ACHN (cell line): ENCODE measurements at places on chromosomes 16 and 17.

DNA sequence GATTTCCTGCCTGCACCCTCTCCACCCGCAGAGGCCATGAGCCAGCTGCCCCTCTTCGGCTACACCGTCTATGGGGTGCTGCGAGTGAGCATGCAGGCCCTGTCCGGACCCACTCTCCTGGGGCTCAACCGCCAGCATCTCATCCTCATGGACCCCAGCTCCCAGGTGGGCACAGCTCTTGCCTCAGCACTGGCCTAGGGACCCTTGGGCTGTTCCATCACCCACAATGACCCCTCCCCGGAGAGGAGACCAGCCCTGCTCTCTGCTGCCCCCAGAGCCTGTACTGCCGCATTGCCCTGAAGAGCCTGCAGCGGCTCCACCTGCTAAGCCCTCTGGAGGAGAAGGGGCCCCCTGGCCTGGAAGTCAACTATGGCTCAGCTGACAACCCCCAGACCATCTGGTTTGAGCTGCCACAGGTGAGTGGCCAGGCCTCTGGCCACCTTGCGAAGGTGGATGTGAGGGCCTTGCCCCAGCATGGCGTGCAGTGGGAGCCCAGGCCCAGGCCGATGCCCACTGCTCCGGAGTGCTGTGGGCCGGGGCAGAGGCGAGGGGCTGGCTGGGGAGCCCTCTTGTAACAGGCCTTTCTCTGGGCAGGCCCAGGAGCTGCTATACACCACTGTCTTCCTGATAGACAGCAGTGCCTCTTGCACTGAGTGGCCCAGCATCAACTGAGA, 7.3 kb upstream of the SMIM5 start:
- peak; percentile 50 for DNase-seq

DNA sequence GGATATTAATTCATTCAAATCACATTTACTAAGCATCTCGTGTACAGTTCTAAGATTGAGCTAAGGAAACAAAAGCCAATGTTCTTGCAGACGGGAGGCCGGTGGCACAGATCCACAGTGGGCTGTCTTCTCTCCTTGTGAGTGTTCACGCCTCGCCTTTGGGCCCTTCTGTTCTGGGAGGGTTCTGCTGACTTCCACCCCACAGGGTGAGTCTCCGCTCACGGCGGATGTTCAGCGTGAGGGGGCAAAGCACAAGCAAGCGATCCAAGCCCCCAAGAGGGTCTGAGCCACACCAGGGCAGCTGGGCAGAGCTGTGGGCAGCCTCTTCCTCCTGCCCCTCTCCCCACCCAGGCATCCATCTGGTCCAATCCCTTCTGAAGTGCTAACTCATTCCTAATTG, 84.3 kb upstream of the DOC2B start:
- DNase-seq: no peak

- peak; percentile 7 for DNase-seq
Measured at GRCh38 chr17:28145348-28145747, 102.9 kb downstream of the NLK start.

DNA sequence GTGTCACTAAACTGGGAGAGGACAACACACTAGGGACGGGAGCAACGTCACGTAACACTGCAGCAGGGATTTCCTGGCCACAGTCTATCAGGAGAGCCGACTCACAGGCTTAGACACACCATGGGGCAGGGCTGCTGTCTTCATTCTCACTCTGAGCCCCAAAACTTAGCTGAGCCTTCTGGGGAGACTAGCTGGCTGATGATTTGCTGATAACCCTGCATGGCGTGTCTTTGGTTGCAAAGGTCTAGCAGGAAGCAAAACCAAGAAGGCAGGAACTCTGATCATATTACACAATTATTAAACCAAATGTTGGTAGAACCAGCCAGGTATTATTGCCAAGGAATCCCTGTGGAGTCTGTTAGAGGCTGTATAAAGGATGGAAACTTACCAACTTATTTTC, 345.0 kb downstream of the SLC39A11 start:
- no peak for DNase-seq

- DNase-seq: no peak
Measured at GRCh38 chr16:50425648-50426047, 56.9 kb upstream of the BRD7 start.

- DNase-seq: no peak
Measured at GRCh38 chr17:48779421-48779820, 37.6 kb downstream of the TTLL6 start.

DNA sequence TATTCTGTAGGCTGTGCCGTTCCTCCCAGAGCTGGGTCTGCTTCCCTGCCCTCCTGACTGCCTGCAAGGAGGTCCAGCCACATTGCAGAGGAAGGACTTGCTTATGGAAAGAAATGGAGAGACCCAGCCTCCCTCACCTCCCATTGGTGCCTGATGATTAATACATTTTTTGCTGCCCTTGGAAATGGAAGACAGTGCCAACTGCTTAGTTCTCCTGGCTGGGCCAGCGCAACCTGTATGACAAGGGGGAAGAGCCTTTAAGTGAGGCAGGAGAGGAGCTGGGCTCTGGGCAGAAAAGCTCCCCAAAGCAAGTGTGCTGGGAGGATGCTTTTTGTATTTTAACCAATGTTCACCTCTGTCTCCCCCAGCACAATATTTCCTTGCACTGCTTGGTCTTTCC, 238.5 kb downstream of the SOX9 start:
- no peak for DNase-seq

DNA sequence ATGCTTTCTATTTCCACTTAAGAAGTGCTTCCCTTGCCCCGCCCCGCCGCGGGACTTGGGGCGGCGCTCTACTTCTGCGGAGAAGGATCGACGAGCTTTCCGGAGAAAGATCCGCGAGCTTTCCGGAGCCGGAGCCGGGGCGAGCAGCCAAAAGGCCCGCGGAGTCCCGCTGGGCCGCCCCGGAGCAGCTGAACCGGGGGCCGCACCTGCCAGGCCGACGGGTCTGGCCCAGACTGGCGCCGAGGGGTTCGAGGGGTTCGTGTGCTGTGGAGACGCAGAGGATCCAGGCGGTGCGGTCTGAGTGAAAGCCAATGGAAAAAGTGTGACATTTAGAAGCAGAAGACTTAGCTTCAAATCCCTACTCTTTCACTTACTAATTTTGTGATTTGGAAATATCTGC, 50.8 kb downstream of the TBC1D26 start:
- DNase-seq: no peak

DNA sequence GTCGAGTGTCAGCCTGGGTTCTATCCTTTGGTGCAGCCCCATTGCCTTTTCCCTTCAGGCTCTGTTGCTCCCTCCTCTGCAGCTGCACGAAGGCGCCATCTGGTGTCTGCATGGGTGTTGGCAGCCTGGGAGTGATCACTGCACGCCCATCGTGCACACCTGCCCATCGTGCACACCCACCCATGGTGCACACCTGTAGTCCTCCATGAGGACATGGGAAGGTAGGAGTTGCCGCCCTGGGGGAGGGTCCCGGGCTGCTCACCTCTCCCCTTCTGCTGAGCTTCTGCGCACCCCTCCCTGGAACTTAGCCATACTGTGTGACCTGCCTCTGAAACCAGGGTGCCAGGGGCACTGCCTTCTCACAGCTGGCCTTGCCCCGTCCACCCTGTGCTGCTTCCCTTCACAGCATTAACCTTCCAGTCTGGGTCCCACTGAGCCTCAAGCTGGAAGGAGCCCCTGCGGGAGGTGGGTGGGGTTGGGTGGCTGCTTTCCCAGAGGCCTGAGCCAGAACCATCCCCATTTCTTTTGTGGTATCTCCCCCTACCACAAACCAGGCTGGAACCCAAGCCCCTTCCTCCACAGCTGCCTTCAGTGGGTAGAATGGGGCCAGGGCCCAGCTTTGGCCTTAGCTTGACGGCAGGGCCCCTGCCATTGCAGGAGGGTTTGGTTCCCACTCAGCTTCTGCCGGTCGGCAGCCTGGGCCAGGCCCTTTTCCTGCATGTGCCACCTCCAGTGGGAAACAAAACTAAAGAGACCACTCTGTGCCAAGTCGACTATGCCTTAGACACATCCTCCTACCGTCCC, 2.9 kb downstream of the CTRL start:
- peak; percentile 80 for DNase-seq

- DNase-seq: no peak
Measured at GRCh38 chr17:75249564-75249963, 11.8 kb downstream of the GGA3 start.

- DNase-seq: peak; percentile 97
Measured at GRCh38 chr16:84228256-84228838, 11.5 kb downstream of the KCNG4 start.

GRCh38 chr16:75087375-75087979, 29.1 kb downstream of the LDHD start:
- DNase-seq: no peak

DNA sequence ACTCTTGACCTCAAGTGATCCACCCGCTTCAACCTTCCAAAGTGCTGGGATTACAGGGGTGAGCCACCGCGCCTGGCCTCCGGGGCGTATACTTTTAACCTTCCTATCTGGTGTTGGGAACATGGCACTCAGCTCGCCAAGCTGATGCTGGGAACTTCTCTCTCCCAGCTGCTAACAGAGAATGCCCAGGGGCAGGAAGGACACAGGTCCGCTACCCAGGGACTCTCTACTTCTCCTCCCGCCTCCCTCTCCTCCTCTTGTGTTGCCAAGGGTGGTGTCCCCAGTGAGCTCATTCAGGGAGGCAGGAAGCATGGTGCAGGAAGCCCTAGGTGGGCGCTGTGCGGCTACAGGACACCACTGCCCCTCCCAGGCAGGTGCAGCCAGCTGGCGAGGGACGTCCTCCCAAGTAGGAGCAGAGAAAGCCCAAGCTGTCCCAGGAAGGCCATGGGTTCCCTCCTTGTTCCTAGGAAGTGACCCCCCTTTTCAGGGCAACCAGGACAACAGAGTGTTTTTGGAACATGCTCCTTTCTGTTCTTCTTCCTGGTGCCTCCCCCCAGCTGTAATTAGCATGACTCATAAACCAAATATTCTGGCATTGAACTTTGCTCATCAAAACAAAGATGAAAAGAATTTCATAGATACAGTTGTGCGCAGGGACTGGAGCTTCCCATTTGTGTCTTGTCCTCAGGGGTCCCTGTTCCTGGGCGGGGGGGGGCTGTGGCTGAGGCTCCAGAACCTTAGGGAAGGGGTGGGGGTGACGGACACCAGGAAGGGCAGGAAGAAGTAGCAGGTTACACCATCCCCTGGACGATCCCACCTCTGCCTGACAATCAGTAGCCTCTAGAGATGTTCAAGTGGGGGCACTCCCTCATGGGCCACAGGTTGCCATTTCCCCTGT, 2.7 kb downstream of the C1QTNF1 start:
- peak; percentile 53 for DNase-seq

GRCh38 chr17:79837888-79838521, 1.2 kb downstream of the CBX4 start:
- DNase-seq: no peak

DNA sequence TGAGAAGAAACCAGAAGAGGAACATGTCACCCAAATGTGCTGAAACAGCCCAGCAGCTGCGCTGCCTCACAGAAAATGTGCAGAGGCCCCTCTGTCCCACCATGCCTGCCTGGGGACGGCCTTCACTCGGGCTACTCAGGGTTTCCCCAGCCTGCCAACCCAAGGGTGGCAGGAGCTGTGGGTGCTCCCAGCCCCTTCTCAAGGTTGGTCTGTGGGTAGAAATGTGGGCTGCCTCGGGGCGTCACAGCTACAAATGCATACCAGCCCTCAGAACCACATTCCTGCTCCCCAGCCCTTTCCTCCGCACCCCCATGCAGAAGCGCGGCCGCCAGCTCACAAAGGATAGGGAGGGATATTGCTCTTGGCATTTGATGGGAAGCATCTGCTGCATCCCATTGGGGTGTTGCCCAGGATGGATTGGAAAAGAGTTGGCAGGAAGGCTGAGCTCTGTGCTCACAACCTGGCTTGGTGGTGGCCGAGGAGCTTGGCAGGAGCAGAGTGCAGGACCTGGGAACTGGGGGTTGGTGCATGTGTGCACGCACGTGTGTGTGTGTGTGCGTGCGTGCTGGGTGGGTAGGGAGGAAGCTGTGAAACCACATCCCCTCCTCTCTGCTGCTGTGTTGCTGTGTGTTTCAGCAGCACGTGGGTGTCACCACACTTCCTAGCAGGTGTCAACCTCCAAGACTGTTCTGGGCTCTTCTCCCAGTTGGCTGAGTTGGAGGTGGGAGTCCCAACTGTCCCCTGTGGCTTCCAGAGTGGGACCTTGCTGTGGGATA, 304.4 kb downstream of the SEC14L1 start:
- DNase-seq: no peak

DNA sequence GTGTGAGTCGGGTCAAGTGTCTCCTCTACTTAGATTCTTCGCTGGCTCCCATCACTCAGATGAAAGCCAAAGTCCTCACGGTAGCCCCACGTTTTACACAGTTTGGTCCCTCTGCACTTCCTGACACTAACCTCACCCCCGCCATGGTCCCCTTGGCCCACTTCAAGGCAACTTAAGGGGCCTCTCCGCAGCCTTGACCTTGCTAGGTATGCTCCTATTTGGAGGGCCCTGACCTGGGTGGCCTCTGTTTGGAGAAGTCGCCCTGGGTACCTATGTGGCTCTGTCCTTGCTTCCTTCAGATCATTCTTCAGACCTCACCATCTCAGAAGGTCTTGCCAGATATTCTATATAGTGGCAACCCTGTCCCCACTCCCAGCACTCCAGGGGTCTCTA, 110.2 kb downstream of the SOCS1 start:
- DNase-seq: no peak

DNA sequence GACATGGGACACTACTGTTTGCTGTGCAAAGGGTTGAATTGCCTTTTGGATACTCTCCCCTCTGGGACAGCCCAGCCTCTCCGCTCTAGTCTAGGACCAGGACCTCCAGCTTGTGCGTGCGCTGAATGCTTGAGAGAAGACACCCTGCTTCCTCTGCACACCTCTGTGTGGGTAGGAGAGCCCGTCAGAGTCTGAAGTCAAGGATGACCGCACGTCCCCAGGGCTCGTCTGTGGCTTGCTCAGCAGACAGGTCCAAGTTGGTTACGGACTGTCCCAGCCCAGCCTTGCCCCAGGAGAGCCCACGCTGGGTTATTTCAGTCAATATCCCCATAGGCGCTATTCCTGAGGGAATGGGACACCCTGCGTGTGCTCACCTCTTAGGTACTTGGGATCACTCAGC, 3.7 kb downstream of the C16orf89 start:
- no peak for DNase-seq

DNA sequence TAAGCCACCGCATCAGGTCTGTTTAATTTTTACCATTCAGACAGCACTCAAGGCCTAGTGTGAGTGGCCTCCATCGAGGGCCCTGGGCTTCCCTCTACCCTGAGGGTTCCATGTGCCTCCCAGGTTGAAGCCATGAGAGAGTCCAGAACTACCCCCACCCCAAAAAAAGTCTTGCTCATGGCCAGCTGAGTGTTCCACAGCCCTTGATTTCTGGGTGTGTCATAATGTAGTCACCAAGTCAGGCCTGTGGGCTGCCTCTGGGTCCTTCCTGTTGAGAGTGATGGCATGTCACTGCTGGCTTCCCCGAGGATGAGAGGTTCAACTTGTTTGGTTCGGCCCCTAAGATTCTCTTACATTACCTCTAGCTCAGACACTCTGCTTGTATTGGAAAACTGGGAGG, 100.6 kb downstream of the PITPNC1 start:
- DNase-seq: no peak

DNA sequence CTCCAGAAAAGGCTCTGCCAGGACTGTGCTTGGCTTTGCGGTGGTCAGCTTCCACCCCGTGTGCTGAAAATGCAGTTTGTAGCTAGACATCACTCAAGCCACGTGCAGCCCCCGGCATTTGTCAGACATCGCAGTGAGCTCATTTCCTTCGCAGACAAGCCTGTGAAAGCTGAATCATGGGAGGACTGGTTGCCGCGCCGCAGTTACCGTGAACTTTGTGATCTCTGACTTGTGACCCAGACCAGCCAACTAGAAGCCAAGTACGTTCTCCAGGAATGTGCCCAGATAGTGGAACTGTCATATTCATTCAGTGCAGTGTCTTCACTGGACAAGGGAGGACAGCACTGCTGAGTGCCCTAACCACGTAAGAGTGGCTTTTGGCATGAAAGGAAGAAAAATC, 58.1 kb downstream of the NDE1 start:
- no peak for DNase-seq
